ENCODE measurements at places on chromosomes 4 and X. TPM values are rescaled to one million over a fixed set of nuclear protein-coding genes. Genes with fewer than 3 reads are reported as not detected.

SOX3 gene
- not detected for total RNA-seq

DNAAF6 gene
- total RNA-seq = not detected

MTCP1 gene
- total RNA-seq = 16.0 TPM

SLC34A2 gene
- not detected for total RNA-seq

F11 gene
- total RNA-seq = not detected

Measured in fibroblast of lung (primary cell).